Naive B cell (primary cell): ENCODE measurements at places on chromosomes 7 and 10. TPM values are rescaled to one million over a fixed set of nuclear protein-coding genes. Genes with fewer than 3 reads are reported as not detected.

GRCh38 chr10:11551916-11552602 is 59.4 kb downstream of the USP6NL start:
- no peak for DNase-seq

- DNase-seq: no peak
Measured at GRCh38 chr10:121580276-121581116, 17.7 kb downstream of the FGFR2 start.

GRCh38 chr7:44267719-44268421 is 57.5 kb downstream of the CAMK2B start:
- DNase-seq: no peak

DNA sequence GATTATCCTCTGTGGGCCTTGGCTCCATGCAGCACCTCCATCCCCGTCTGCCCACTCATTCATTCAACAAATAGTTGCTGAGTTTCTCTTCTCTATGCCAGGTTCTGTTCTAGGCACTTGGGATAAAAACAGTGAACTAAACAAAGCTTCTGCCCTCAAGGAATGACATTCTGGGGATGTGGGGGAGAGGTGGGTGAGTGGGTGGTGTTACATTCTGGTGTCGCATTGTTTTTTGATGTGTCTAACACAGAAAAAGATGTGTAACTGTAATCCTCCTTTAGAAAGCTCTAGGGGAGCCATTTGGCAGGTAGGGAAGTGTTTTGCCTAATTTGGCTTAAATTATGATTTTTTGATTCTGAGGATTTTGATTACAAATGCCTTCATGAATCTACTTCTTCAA is 21.4 kb downstream of the AUTS2 start:
- DNase-seq: no peak

DNA sequence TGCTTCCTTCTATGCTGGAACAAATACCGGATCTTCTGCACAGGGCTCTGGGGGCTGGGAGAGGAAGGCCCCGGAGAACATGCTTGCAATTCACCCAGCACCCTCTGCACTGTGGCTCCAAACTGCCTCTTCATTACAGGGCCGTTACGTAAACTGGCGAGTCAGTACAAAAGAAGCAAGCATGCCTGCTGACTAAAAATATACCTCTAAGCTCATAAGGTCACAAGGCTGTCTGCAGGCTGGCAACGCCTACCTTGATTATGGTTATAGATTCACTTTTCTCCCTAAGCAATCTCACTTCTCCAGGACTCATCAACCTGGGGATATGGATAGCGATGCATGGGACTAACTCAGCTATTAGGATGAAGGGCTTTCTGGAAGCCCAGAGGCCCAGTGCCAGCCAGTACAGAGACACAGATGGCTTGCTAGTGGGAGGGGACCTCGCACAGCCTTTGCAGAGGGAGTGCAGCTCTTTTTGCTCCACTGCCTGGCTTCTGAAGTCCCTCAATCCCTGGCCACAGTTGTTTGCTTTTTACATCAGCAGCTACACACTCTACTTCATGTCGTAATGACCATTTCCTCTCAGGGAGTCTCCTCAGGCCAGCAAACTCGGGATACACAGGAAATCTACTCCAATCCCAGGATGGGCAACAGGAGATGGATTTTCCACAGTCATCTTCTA is 96.1 kb downstream of the SH3PXD2A start:
- DNase-seq: no peak

DNA sequence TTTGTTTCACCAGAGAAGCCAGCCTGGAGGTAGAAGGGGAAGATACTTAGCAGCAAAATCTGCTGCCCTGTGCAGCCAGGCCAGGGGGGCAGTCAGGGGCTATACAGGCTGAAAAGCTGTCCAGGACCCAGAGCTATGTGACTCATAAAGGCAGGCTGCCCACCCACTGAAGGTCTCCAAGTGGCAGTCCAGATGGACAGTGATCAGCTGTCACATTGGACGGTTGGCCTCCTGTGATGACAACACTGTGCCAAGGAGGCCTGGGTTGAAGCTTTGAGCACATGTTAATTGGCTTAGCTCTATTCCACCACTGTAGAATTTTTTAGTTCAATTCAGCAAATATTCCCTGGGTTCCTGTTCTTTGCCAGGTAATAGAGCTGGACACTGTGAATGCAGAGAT is 577.3 kb upstream of the GALNT17 start:
- DNase-seq: no peak

DNA sequence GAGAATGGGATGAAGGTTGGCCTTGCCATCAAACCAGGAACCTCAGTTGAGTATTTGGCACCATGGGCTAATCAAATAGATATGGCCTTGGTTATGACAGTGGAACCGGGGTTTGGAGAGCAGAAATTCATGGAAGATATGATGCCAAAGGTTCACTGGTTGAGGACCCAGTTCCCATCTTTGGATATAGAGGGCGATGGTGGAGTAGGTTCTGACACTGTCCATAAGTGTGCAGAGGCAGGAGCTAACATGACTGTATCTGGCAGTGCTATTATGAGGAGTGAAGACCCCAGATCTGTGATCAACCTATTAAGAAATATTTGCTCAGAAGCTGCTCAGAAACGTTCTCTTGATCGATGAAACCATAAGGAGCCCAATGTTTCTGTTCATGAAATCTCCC is 637 bp downstream of the RPEL1 start:
- DNase-seq: no peak

- no peak for DNase-seq
Measured at GRCh38 chr10:65754112-65754511, 1171.7 kb upstream of the LRRTM3 start.

DNA sequence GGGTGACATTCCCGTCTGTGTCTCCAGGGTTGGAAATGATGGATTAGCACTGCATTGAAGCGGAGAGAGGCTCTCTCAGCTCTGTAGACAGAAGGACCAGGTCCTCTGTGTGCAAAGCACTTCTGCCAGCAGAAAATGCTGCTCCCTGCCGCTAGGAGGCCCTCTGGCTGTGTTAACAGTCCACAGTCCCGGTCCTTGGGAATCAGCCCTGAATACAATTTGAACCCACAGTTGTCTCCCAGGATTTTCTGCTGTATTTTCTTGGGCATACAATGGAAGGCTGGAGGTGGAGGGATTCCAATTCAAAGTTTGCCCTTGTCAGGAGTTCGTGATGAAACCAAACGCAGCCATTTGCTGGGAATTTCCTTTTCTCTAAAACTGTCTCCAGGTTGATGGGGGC is 205.2 kb downstream of the GLRX3 start:
- DNase-seq: no peak

GRCh38 chr10:3126741-3127346 is 45.7 kb downstream of the PITRM1 start:
- DNase-seq: no peak

The AGR2 gene
- polyA plus RNA-seq: 0.17 TPM

The KCND2 gene
- polyA plus RNA-seq: not detected

The OR9A2 gene
- not detected for polyA plus RNA-seq

The TRPV6 gene
- polyA plus RNA-seq: not detected

The C7orf57 gene
- not detected for polyA plus RNA-seq
